CD4-positive, alpha-beta T cell treated with Interleukin-1 beta for 1 hour (primary cell): ENCODE measurements at places on chromosomes 2 and 18.
A peak's percentile ranks its signal among the peaks of the same experiment; 100 is the strongest.

GRCh38 chr2:177541258-177541991 lies 148.9 kb downstream of the AGPS start:
- no peak for DNase-seq

DNA sequence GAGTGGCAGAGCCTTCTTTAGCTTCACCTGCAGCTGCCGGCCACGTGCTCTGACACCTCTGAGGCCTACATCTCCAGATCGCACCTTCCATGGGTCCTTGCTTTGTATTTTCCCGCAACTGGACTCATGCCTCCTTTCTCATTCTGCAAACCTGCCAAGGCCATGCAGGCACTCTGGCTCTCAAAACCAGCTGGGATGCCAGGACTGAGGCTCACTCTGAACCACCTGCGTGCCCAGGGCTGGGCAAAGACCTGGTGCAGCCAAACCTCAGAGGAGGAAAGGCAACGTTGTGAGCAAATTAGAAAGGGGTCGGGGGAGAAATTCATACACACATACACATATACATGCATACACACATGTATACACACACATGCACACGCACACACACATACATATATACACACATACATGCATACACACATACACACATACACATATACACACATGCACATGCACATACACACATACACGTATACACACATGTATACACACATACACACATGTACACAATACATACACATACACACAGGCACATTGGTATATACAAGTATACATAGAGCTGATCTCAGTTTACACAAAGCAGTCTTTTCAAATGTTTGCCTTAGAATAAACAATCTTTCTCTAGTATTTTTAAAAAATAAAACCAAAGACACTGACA lies 125.2 kb downstream of the RTP5 start:
- no peak for DNase-seq

- DNase-seq: no peak
Observed at GRCh38 chr2:62287282-62287681, 91.4 kb downstream of the B3GNT2 start.

DNA sequence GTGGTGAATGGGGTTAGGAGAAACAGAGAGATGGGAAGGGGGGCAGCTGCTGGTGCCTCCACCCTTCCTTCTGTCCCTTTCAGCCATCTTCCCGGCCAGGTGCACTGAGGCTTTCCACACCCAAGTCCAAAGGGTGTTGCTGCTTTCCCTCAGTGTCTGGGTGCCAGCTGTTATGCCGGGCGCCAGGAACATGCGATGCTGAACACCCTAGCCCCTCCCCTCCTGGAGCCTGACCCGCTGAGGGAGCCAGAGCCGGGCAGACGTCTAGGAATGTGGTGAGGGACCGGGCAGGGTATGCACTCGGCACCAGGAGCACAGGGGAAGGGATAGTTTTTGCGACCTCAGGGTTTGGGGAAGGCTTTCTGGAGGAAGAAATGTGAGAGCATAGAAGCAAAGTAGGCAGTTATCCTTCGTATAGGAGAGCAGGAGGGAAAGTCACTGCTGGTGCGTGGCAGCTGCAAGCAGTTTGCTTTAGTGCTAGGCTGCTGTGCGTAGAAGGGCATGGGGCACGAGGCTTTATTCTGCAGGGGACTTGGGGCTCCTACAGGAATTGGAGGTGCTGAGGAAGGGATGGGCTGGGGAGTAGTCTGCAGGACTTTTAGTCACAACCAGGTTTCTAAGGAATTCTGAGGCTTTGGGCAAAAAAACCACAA lies 147.7 kb downstream of the TSN start:
- no peak for DNase-seq

DNA sequence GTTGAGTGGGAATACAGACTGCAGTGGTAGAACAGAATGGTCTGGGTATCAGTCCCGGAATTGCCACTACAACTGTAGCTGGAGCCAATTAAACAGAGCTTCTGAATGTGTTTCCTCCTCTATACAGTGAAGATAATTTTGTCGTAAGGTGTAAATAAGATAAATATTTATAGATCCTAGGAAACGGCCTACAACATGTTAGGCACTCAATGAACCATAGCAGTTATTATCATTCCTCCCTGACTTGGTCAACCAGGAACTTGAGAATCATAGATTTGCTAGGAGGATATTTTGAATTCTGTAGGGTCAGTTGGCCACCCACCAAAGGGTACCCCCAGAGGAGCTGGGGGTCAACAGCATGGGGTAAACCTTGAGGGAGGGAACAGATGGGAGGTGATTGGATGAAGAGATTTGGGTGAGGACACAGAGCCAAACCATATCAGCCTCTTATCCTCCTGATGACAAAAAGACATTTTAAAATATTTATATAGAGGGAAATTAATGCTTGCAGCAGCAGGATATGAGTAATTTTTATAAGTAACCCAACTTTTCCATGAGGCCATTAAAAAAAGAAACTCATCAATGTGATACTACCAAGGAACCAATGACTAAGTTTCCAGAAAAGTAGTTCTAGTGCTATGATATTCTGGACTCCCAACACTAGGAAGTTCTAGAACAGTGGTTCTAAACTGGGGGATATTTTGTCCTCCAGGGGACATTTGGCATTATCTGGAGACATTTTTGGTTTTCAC lies 4.0 kb downstream of the DHRS9 start:
- DNase-seq: no peak

DNA sequence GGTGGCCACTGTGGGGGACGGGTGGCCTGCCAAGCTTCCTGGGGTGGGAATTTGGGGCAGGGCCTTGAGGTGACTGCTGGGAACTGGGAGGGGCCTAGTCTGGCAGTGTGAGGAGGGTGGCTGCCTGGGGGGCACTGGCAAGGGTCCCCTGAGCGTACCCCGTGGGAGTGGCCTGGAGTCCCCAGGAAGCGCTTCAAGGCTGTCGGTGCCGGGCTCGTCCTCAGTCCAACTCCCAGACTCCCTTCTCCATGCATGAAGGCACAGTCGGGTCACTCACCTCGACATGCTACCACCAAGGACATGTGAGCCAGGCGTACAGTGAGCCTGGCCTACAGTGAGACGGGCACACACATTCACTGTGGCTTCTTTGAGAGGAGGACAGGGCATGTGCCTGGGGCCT lies 105.3 kb downstream of the SMIM21 start:
- no peak for DNase-seq

GRCh38 chr18:79987566-79987965 lies 797 bp downstream of the TXNL4A start:
- DNase-seq: no peak

- peak; percentile 29 for DNase-seq
Observed at GRCh38 chr18:379681-380330, 112.0 kb upstream of the THOC1 start.

DNA sequence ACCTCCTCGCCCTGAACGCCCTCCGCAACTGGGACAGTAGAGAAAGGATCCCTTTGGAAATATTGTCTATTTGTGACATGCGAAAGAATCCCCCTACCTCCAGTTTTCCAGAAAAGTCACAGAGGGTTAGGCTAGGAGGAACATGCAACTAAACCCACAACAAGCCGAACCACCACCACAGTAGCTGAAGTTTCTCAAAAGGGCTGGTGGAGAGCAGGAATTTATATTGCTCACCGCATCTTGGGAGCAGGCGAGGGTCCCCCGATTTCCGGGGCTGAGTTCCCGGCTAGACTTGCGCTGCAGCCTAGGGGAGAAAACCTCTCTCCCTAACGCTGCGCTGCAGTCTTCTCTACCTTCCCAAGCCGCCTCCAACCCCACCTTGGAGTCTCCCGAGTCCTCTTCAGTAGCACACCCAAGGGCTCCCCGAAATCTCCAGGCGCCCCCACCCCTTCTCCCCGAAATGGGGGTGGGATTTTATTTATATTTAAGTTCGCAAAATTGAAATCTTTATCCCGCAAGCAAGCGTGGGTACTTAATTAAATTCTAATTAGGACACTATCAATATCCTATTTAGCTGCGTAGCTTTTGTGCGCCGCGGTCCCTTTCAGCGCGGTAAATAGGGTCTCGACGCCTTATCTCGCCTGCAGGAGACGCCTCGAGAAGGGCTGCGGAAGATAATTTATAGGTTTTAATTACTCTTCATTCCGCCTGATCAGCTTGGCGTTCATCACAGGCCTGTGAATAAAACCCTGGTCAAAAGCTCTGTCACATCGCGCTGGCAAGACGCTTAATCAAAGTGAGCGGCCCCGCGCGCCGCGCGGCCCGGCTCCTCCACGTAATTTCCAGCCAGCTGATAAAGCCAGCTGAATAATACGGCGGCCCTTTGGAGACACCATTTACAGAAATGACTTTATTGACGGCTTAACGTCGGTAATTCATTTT lies 2.0 kb upstream of the EN1 start:
- DNase-seq: no peak

DNA sequence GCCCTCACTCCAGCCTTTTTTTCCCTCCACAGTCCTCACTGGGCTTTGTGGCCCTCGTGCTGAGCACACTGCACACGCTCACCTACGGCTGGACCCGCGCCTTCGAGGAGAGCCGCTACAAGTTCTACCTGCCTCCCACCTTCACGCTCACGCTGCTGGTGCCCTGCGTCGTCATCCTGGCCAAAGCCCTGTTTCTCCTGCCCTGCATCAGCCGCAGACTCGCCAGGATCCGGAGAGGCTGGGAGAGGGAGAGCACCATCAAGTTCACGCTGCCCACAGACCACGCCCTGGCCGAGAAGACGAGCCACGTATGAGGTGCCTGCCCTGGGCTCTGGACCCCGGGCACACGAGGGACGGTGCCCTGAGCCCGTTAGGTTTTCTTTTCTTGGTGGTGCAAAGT lies 39.4 kb downstream of the STEAP3 start:
- no peak for DNase-seq

- no peak for DNase-seq
Observed at GRCh38 chr2:209694748-209695147, 76.9 kb upstream of the UNC80 start.

DNA sequence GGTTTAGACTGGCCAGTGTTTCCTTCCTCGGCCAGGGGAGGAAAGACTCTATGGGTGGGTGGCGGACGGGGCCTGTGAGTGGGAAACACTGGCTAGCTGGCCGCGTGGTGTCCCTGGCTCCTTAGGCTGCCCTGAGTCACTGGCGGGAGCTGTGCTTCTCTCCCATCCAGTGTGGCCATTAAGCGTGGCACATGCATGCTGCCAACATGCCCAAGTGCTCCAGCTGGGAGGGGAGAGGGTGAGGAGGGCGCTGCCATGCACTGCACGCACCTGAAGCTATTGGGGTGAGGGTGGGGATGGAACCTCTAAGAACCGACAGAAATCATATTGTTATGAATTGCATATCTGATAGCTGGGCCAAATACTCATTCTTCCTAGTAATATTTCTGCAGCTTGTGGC lies 270.8 kb downstream of the CALCRL start:
- DNase-seq: no peak

DNA sequence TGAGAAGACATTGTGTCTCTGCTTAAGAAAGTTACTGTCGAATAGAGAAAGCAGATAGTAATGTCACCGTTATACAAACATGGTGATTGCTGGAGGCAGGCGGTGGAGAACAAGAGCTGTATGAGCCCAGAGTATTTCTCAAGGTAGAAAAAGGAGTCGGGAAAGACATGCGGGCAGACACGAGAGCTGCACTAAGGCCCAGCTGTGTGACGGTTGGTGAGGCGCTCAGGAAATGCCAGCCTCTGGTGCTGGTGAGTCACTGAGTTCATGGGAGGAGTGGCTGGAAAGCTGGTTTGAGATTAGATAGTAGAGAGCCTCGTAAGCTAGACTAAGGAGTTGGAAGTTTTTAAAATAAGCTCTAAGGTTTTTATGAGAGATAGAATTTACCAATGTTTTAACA lies 390.9 kb upstream of the TRIB2 start:
- DNase-seq: no peak

DNA sequence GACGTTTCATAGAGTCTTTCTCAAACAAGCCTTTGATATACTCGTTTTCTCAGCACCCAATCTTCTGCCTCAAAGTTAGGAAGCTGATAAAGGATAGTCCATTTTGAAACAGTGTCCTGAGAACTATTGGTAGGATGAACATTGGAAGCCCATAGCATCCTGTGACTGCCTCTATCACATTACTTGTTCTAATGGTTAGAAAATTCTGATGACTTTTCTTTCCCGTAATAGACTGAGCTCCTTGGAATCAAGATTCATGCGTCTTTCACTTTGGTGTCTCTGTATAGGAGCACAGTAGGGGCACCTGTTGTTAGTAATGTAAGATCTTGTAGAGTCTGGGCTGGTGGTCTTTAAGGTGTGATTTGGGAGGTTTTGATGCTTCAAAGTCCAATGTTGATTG lies 87.1 kb downstream of the SETBP1 start:
- DNase-seq: no peak

- no peak for DNase-seq
Observed at GRCh38 chr2:237712477-237713377, 85.3 kb downstream of the LRRFIP1 start.

GRCh38 chr2:67054728-67055127 lies 342.4 kb upstream of the ETAA1 start:
- DNase-seq: no peak

DNA sequence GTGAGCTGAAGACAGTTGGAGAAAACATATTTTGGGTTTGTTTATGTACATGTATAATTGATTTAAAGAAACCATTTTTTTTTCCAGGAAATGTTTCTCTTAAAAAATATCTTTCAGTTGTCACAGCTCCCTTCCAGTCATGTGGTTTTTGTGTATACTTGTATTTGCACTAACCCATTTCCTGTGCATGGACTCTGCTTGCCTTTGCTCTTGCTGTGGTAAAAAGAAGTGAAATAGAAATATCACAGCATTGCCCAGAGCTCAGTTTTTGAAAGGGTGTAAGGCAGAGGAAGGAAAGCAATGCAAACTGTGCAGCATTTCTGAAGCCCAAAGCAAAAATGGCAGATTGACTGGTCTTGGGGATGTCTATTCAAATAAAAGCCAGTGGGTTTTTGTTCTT lies 10.4 kb upstream of the DOCK10 start:
- DNase-seq: peak; percentile 61

- no peak for DNase-seq
Observed at GRCh38 chr2:39144416-39144815, 23.6 kb upstream of the SOS1 start.

DNA sequence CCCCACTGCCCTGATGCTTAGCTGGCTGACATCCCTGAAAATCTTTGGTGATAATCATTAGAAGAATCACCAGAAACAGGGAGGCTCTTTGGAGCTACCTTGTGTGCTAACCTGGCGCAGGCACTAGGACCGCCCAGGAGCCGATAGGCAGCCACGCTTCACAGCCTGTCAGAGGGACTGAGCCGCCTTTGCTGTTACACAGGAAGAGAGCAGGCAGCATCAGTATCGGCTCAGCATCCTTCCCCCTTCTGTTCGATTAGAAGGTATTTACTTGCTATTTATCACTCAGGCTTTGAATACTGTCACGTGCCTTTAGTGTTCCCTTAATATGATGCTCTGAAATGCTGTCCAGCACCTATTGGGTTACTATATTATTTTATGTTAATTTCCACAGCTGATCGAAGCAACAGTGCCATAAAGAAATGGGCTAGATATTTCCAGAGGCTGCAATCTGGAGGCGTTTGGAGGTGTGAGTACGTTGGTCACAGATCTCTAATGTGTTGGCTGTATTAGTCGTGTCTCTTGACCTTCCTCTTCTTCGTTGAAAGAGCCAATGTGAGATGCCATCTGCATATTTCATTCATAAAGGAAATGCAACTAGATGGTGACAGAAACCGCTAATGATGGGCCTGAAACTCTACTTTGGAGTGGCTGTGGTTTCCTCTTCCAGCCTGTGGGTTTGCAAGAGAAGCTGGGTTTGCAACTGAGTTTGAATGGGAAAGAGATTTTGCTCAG lies 110.4 kb upstream of the RAB27B start:
- DNase-seq: peak; percentile 11

GRCh38 chr18:76195601-76196000 lies 299.4 kb downstream of the ZNF516 start:
- DNase-seq: no peak

- no peak for DNase-seq
Observed at GRCh38 chr2:209323738-209324137, 100.1 kb upstream of the MAP2 start.
